Kidney glomerular epithelial cell (primary cell): ENCODE measurements at places on chromosomes 3 and 15.

DNA sequence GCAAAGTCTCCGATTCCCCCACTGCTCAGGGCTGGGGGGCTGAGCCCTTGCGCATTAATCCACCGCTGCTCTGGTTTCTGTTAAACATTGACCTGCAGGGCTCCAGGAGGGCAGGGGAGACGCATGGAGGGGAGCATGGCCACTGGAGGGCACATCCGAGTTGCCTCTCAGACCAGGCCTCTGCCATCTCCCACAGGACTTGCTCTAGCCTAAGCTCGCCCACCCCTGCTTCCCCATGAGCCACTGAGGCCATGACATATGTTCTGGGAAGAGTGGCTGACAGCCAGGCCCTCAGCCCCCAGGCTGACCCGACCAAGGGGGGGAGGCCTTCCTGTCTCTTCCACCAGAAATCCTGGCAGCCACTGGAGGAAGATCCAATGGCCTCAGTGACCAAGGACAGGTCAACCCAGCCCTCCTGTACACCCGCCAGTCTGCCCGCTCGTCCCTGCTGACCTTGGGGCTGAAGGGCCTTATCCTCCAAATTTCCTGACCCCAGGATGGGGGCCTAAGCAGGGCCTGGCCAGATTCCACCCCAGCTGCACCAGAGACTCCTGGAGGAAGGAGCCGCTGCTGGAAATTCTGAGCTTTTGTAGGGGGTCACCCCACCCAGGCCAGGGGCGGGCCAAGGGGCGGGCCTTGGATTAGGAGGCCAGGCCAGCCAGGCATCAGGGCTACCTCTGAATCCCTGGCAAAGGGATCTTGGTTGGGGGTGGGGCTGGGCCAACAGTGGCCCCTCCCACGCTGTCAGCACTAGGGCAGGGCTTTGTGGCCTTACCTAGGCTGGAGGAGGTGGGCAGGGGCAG, at the start of gene HYAL1:
Gene HYAL1 (minus strand): TSS at position 562 of the 803 bp plus-strand sequence. CDS start 618 bp downstream, outside the sequence.
- no peak for DNase-seq

- DNase-seq: peak; percentile 55
Measured at GRCh38 chr15:63052961-63053698, 10.6 kb downstream of the TPM1 start.

DNA sequence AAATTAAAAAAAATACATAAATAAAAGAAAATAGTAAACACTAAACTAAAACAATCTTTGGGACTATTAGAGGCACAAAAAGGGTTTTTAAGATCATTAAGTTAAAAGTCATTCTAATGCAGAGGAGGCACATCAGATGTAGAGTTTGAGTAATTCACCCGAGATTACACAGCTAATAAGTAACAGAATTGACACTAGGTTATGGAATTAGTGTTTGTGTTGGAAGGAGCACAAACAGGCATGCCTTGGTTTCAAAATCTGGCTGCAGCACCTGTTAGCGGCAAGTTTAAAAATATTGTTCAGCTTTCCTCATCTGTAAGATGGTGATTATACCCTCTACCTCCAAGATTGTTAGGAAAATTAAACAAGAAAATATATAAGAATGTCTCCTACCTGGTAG, 39.0 kb downstream of the RASA2 start:
- DNase-seq: no peak

DNA sequence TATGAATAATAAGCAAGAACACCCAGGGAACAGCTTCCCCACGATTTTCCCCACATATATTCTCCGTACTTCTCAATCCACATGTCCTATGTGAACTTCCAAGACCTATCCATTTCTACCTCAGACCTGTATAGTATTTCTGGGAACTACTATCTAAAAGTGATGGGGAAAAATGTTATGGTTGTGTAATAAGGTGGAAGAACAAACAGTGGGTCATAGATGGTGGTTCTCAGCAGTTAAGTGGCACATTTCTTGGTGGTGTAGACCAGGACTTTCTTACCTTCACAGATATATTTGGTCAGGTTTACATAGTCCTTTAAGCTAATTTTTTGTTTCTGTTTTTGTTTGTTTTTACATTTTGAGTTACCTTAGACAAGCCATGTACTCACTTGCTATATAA, 675.1 kb downstream of the GBE1 start:
- no peak for DNase-seq

- DNase-seq: no peak
Measured at GRCh38 chr3:121750087-121750415, 510 bp upstream of the GOLGB1 start.

GRCh38 chr3:123618768-123619484, 34.1 kb upstream of the HACD2 start:
- no peak for DNase-seq
